Mesothelial cell of epicardium (in vitro differentiated cells): ENCODE measurements at places on chromosomes 1 and 21. TPM values are rescaled to one million over a fixed set of nuclear protein-coding genes. Genes with fewer than 3 reads are reported as not detected.

- peaks cover 27% of the 10 kb centered on the region for H3K27me3 ChIP-seq
- no peak overlapping the region for H3K27ac ChIP-seq
- no peak for DNase-seq
- no peaks in the 10 kb centered on the region for H3K4me1 ChIP-seq
- H3K36me3 ChIP-seq: no peaks in the 10 kb centered on the region
These were observed 70.3 kb downstream of the PROX1 start for GRCh38 chr1:214058076-214058475.

GRCh38 chr1:23522244-23522982 is 8.6 kb downstream of the E2F2 start:
- H3K27me3 ChIP-seq: no peaks in the 10 kb centered on the region
- H3K27ac ChIP-seq: no peak overlapping the region
- peaks cover 6% of the 10 kb centered on the region for H3K36me3 ChIP-seq
- H3K4me3 ChIP-seq: no peak overlapping the region
- DNase-seq: no peak

GRCh38 chr1:116152577-116152943 is 41.4 kb downstream of the MAB21L3 start:
- H3K36me3 ChIP-seq: no peaks in the 10 kb centered on the region
- H3K4me1 ChIP-seq: peaks cover 3% of the 10 kb centered on the region
- H3K27me3 ChIP-seq: no peaks in the 10 kb centered on the region
- DNase-seq: no peak
- no peak overlapping the region for H3K27ac ChIP-seq

GRCh38 chr1:240244968-240245628 is 153.4 kb downstream of the FMN2 start:
- H3K27ac ChIP-seq: no peak overlapping the region
- H3K4me1 ChIP-seq: peaks cover 2% of the 10 kb centered on the region
- no peak for DNase-seq
- no peaks in the 10 kb centered on the region for H3K36me3 ChIP-seq

DNA sequence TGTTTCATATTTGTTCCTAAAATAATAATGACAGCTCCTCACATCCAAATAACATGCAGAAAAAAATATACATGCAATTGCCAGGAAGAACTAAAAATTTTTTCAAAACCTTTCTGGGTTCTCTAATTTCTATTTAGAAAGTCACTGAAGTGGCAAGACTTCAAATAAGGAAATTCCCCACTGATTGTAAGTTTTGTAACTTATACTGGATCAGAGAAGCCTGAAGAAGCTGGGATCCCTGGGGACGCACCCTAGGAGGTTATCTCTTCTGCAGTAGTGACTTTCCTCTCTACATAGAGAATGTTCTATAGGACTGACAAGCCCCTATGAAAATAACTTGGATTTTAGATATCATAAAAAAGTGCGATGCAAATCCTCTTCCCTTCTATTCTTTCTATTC is 182.6 kb downstream of the MRPL39 start:
- DNase-seq: no peak
- H3K4me1 ChIP-seq: no peaks in the 10 kb centered on the region
- H3K36me3 ChIP-seq: no peaks in the 10 kb centered on the region
- H3K4me3 ChIP-seq: no peak overlapping the region

PDC gene
- total RNA-seq: not detected in 3 replicates

CD247 gene
- total RNA-seq: 0.13 to 0.36 TPM (median 0.22 TPM) in 3 replicates

HES3 gene
- not detected in 3 replicates for total RNA-seq

GJC2 gene
- 2.5 to 2.6 TPM (median 2.5 TPM) in 3 replicates for total RNA-seq
